Effector CD4-positive, alpha-beta T cell (primary cell): ENCODE measurements at places on chromosomes 16 and 17.
A peak's percentile ranks its signal among the peaks of the same experiment; 100 is the strongest.

- DNase-seq = no peak
These were observed 26.9 kb downstream of the ADCY9 start for GRCh38 chr16:4089251-4089810.

DNA sequence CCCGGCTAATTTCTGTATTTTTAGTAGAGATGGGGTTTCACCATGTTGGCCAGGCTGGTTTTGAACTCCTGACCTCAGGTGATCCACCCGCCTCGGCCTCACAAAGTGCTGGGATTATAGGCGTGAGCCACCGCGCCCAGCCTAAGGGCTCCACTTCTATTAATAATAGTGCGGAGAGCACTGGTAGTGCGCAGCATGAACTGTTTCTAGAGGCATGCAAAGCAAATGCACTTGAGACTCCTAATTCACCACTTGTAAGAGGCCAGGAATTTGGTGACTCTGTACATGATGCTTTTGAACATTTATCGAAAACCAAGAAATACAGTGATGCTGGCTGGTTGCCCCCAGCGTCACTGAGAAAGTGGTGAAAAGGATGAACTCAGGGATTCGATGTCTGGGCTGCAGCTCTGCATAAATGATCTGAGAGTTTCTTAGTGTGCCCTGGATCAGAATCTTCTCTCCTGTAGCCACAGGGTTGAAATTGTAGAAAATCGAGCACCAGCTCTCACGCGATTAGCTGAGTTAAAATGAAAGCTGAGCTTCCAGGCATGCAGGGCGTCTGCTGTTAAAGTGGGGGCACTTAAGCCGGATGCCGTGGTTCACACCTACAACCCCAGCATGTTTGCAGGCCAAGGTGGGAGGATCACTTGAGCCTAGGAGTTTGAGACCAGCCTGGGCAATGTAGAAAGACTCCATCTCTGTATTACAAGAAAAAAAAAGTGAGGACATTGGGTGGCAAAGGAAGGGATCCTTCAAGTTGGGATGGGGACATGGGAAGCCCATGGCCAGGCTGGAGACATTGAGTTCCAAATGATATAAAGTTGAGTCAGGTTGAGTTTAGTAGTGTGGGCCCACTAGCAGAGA, 4.8 kb downstream of the RNF213 start:
- peak; percentile 43 for DNase-seq

DNA sequence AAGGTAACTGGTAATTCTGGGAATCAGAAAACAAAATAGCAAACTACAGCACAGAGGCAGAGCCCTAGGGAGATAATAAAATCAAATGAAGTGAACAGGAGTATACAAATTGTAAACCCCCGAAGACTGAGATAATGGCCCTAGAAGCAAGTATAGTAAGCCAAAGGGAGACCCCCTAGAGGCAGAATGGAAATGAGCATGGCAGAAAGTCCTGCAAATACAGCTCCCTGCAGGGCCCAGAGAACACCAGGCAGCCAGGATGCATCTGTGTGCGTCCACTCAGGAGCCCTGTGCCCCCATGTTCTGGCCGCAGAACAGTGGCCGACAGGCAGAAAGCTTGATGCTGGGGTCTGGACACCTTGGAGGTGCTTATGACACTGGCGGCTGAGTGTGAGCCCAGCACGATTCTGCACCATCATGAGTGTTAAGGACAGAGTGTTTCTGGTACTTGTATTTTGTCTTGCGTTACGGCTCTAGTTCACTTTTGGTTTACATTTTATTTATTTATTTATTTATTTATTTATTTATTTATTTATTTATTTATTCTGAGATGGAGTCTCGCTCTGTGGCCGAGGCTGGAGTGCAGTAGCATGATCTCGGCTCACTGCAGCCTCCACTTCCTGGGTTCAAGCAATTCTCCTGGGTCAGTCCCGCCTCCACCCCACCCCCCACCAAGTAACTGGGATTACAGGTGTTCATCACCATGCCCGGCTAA, 48.7 kb downstream of the RGS9 start:
- no peak for DNase-seq

DNA sequence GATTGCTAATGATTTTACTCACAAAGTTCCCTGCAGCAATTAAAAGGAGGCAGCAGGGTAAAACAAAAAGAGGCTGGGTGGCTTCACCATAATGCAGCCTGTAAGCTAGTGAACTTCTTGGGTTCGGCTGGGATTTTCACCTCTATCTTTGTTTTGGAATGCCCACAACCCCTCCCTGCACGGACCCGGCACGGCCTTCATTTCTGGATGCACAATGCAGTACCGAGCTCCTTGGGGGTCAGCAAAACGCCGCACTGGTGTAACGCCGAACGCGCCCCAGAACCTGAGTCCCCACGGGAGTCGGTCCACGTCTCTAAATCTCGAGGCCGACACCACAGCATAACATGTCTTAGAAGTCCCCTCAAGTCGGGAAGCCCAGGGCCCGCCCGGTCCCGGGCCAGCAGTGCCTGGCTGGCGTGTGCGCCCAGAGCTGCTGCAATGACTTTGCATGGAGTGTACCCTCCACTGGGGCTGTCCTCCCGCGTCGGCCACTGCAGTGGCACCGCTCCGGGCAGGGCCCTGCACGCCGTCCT, 759 bp downstream of the UBE2O start:
- no peak for DNase-seq

GRCh38 chr16:1764971-1765370, 6.4 kb downstream of the NME3 start:
- no peak for DNase-seq

DNA sequence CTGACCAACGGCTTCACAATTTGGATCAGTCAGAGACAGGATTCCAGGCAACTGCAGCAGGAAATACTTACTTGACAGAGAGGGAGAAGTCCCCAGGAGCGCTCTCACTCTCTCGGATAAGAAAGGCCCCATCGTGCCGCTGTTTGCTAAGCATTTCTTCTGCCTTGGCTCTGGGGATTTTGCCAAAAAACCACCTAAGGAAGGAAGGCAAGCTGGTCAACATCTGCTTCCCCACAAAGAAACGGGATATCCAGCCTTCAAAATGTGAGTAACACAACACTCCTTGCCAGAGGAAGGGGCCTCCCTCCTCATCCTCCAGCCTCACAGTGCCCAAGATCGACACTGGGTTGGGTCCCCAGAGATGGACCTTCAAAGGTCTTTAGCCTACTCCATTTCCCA, 36.6 kb upstream of the SLC25A19 start:
- DNase-seq = no peak

GRCh38 chr17:7141824-7142223, 27.2 kb upstream of the ASGR2 start:
- DNase-seq = no peak

DNA sequence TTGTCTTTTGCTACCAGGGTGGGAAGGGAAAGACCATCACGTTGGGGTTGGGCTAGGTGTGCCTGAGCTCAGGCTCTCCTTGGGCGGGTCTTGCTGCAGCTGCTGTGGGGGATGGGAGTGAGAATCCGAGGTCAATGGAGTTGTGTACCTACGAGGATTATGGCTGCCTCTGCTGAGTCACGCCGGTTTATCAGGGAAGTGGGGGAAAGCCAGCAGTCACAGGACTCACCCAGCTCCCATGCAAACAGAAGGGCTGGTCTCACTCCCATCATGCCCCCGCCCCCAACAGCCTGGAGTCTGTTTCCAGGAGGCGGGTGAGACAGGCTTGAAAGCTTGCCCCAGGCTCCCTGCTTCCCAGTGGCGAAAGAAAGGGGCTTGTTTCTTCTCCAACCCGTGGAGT, 1259.0 kb upstream of the GOT2 start:
- DNase-seq = no peak

- no peak for DNase-seq
These were observed 1.6 kb downstream of the CISD3 start for GRCh38 chr17:38731526-38732294.

DNA sequence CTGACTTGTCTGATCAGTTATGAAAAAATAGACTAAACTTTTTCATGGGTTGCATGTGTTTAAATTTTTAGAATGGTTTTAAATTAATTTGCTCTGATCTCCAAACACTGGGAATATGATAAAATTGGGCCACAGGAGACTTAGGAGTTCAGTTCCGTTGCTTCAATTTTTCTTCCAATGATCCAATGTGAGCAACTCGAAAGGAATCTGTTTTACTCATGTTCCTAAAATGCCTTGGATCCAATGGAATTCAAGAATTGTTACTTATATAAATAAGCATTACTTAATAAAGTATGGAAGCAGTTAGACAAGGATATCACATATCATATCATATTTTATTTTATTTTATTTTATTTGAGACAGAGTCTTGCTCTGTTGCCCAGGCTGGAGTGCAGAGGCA, 56.0 kb upstream of the NACA2 start:
- DNase-seq = no peak

DNA sequence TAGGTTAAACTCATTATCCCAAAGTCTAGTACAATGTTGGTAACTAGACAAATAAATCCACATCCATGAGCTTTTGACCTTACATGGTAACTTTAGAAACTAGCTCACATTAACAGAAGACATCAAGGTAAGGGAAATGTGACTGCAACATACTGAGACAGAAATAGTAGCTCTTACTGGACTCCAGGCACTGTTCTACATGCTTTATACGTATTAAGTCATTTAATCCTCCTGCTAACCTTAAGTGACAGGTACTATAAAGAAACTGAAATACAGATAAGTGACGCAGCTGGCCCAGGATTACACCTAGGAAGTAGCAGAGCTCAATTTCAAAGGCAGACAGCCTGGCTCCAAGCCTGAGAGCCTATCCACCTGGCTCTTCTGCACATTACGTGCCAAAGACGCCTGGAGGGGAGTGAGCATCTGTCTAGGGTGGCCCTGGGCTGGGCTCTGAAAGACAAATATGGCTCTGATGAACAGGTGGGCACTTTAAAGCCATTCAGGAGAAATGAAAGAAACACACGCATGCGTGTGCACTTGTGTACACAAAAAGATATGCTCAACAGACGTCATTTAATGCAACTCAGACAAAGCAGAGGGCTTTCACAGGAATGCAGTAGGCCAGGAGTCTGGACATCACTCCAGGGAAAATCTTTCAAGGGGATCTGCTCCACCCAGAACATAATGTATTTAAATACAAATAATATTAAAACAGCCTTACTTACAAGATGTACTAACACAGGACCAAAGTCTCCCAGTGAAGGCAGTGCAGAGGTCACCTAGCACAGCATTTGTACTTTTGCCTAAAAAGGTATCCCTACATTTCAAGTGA, 4.4 kb downstream of the ZC3H7A start:
- DNase-seq = peak; percentile 37

GRCh38 chr16:10465821-10466220, 80.0 kb downstream of the ATF7IP2 start:
- DNase-seq = no peak

DNA sequence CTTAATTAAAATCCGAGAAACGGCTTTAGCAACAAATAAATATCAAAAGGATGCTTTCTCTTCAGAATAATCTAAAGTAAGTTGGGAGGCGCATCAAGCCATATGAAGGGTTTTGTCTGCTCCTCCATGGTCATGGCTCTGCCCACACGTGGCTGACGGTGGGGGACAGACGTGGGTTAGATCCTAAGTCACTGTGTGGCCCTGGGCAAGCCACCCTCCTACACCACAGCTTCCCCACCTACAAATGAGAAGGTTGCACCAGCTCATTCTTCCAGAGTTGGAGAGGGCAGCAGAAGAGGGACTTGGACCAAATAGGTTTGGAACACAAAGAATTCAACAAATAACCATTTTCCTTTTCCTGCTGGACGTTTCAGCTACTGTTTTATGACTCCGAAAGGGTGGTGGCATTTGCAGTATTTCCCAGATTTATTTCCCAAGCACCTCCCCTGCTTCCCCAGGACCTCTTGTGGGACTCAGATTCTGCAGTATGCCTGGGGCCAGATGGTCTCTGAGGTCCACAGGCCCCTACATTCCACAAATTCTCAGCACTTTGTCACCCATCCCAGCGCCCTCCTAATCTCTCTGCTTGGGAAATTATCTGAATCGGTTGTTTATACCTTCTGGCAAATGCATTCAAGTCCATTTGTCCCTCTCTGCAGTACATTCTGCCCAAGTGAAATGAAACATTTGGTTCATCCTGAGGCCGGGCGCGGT, 17.8 kb downstream of the LRRC75A start:
- no peak for DNase-seq

- peak; percentile 67 for DNase-seq
These were observed 477 bp downstream of the NTAN1 start for GRCh38 chr16:15055141-15056053.

- no peak for DNase-seq
These were observed 13.1 kb downstream of the CNGB1 start for GRCh38 chr16:57957673-57958392.

DNA sequence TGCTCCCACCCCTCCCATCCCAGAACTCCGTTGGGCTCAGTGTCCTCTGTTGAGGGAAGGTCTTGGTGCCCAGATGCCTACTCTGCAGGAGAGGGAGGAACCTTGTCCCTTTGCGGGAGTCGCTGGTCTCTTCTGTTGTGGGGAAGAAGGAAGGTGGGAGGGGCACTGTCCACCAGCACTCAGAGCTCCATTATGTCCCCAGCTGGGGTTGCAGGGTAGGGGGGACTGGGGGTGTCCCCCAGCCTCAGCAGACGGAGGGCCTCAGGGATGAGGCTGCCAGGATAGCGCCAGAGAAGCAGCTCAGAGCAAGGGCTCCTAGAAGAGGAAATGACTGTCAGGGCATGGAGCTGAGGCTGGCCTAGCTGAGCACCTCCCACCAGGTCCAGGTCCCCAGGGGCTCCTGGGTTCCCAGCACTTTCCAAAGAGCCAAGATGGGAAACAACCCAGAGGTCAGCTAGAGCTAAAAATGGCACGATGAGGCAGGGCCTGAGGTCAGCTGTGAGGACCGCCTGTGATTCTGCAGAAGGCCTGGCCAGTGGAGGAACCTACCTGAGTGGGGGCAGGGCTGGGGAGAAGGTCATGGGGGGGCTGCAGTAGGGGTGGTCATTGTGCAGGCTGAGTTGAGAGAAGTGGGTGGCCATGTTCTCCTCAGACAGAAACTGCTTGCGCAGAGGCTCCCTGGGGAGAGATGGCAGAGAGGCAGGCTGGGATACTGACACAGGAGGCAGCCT, 893 bp downstream of the HCFC1R1 start:
- DNase-seq = no peak

DNA sequence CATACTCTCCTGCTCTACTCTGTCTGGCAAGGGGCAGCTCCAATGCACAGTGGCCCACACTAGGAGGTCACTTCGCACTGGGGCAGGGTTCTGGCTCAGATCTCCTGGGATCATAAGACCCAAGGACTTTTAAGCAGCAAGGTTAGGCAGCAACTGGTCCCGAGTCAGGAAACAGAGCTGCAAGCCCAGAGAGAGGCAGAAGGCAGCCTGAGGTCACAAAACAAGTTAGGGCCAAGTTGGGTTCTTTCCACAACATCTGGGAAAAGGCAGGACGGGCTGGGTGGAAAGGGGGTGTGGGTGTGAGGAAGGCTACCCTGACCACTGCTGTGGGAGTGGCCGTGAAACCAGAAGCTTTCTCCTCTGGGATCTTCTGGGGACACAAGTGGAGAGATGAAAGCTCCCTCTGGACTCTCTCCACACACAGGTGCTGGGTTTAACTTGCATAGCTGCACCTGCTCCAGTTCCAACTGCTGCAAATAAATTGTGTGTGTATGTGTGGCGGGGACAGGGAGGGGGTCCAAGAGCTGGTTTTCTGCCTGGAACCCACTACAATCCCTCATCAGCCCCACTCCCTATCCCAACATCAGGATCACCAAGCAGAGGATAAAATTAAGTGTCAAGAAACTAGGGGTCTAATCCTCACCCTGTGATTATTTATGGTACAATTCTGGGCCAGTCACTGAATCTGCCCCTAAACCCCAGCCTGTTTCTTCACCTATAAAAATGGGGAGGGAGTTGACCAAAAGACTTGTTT, 8.0 kb upstream of the TSPOAP1 start:
- DNase-seq = no peak

GRCh38 chr16:31002250-31002700, 8.2 kb downstream of the STX1B start:
- no peak for DNase-seq
